ENCODE measurements at places on chromosomes 5 and 9.

DNA sequence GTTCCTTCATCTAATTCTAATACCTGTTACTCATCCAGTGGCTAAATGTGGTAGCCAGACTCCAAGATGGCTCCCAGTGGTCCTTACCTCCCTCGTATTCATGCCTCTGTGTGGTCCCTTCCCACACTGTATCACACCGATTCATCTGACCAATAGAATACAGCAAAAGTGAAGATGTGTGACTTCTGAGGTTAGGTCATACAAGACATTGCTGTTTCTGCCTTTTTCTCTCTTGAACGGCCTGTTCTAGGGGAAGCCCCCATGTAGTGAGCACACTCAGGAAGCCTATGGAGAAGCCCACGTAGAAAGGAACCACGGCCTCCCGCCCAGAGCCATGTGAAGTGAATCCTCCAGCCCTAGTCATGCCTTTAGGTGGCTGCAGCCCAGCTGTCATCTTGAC is 9.4 kb upstream of the C5 start:
- no peak for DNase-seq

DNA sequence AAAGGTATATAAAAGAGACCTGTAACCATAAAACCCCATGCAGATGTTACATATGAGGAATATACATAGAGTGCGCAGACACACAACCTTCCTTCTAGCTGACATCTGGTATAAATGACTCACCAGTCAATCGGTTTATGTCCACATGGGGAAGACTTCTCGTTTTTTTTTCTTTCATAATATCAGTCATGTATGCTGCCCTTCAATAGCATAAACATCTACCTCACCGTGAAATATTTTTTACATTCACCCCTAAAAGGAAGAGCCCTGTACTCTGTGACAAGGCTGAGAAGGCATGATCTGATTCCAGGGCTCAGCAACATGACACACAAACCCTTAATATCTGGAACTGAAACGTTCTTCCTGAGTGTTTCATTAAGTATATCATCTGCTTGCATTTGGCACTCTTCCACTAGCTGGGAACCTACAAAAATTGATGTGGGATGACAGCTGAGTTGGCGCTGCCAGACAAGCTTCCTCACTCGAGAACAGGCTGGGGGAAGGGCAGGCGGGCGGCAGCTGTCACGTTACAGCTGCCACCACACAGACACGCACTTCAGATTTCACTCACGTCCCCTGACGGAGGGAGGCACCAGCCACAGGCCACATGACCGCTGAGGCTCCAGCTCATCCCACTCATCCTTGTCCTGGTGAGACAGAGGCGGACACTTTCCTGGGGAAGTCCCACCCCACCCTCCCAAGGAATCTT is 74.2 kb downstream of the SHB start:
- peak; percentile 60 for DNase-seq

- DNase-seq: no peak
Measured at GRCh38 chr5:59943452-59944113, 50.1 kb upstream of the PDE4D start.

DNA sequence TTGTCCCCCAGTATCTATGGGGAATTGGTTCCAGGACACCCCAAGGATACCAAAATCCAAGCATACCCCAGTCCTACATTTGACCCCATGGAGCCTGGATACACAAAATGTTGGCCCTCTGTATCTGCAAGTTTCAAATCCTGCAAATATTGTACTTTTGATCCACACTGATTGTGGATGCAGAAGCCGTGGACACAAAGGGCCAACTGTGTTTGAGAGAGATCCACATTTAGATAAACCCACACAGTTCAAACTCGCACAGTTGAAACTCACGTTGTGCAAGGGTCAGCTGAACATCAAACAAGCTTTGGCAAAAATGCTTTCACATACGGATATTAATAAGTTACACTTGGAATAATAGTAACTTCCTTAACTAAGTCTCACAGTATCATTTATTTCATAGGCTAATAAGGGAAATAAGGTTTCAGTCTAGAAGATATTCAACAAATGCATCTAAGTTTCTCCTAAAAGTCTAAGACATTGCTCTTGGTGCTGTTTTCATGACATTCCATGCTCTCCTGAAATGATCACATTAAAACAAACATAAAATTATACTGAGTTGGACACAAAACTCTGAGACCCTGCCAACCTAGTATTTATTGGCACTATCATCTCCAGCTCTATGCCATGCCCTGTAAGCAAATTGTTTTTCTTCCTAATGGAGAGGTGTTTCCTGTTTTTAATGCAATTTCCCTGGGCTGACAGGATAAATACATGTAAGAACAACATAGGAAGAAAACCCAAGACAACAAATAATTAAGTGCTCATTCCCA is 32.3 kb downstream of the ACTL7A start:
- DNase-seq: no peak

DNA sequence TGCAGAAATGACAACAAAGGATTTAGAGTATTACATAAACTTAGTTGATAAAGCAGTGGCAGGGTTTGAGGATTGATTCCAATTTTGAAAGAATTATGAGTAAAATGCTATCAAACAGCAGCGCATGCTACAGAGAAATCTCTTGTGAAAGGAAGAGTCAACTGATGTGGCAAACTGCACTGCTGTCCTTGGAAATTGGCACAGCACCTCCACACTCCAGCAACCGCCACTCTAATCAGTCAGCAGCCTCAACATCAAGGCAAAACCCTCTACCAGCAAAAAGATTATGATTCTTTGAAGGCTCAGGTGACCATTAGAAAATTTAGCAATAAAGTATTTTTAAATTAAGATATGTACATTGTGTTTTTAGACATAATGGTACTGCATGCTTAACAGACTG is 66.4 kb downstream of the AUH start:
- DNase-seq: no peak
